ENCODE measurements at places on chromosomes 4 and X. TPM values are rescaled to one million over a fixed set of nuclear protein-coding genes. Genes with fewer than 3 reads are reported as not detected.

Gene HOPX
- total RNA-seq, result 4.2 TPM

Gene TRIM60
- not detected for total RNA-seq

Gene MSMO1
- 118 TPM for total RNA-seq

Gene CCKAR
- total RNA-seq, result not detected

DNA sequence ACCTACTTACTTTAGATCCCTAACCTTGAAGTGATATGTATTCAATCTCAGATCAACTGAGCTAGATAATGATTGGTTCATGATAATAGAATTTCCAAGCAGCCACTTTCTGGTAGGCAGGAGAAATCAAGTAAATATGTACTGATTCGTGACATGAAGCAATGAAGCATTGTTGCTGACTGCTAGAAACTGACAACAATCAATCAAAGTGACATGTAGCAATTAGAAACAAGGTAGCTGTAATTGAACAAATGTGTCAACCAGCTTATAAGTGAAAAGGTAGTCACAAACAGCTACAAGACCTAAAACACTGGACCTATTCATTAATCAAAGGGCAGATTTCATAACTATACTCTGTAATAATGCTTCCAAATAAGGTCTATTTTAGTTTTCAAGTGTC lies 62.4 kb downstream of the PABPC4L start:
- DNase-seq, result no peak

- DNase-seq, result no peak
These were observed 495.3 kb downstream of the UBE2NL start for GRCh38 chrX:144379156-144379555.

GRCh38 chr4:2302387-2303119 lies 40.6 kb upstream of the MXD4 start:
- DNase-seq, result no peak

DNA sequence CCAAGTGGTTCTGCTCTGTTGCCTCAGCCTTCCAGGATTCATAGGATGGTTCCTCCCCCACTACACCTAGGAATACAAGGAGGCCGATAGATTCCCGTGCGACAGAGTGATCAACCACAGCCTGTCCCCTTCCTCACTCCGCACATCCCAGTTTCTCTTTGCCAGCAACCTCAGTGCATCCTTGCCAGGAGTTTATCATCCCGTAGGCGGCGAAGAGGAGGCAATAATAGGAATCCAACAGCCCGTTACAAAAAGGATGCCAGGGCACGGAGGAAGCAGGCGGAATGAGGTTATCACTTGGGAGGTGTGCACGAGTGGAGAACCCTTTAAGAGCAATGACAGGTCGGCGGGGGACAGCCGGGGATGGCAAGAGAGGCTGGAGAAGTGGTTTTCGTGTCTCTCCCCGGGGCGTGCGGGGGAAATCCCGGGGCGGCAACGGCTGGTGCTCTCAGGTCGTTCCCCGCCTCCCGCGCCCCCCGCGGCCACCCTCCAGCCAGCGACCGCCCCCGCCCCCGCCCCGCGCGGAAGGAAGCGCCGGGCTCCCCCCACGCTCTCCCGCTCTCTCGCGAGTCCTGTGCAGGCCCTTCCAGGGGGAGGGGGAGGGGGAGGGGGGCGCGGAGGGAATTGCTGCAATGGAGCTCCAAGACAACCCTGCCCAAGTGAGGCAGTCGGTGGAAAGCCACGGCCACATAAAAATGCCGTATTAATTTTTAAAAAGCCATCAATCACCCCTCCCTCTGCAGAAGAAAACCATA lies 1.6 kb downstream of the PPP3CA start:
- DNase-seq, result peak; percentile 70

DNA sequence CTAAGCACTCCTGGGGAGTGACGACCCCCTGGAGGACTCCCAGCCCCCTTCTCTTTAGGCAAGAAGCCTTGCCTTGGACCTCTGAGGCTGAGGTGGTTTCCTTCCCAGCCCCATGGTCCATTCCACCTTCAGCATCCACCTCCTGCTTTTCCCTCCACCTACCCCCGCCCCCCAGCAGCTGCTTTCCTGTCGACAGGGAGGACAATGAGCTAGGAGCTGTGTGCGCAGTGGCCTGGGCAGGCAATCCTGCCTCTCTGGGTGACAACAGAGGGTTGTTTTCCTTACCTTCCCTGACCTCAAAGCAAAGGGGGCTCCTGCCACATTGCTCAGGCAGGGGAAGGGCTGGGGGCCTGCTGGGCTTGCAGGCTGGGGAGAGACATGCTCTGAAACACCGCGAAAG lies 123.5 kb downstream of the BCOR start:
- peak; percentile 23 for DNase-seq

GRCh38 chr4:109562457-109563239 lies 2.6 kb downstream of the MCUB start:
- no peak for DNase-seq

GRCh38 chr4:87410157-87410556 lies 12.2 kb upstream of the NUDT9 start:
- no peak for DNase-seq

- no peak for DNase-seq
These were observed 16.5 kb upstream of the PNPLA4 start for GRCh38 chrX:7943600-7944245.
